Glutamatergic neuron (in vitro differentiated cells): ENCODE measurements at places on chromosomes 16 and 17. TPM values are rescaled to one million over a fixed set of nuclear protein-coding genes. Genes with fewer than 3 reads are reported as not detected.

The TEX19 gene
- not detected for total RNA-seq

The ITGAD gene
- not detected for total RNA-seq

The ARHGAP44 gene
- total RNA-seq: 17.5 TPM

The C16orf87 gene
- 15.8 TPM for total RNA-seq

- peaks cover 32% of the 10 kb centered on the region for H3K4me1 ChIP-seq
- no peak for DNase-seq
- peak overlapping the region; percentile 84 for H3K27ac ChIP-seq
- no peaks in the 10 kb centered on the region for H3K36me3 ChIP-seq
- H3K27me3 ChIP-seq: peaks cover 15% of the 10 kb centered on the region
Measured at GRCh38 chr17:81388091-81388611, 7.1 kb upstream of the BAHCC1 start.

- peaks cover 5% of the 10 kb centered on the region for H3K27me3 ChIP-seq
- peaks cover 1% of the 10 kb centered on the region for H3K4me1 ChIP-seq
- H3K36me3 ChIP-seq: peaks cover 9% of the 10 kb centered on the region
- no peak for DNase-seq
- H3K27ac ChIP-seq: no peak overlapping the region
- no peak overlapping the region for H3K4me3 ChIP-seq
Measured at GRCh38 chr17:72696156-72696555, 396.3 kb downstream of the SLC39A11 start.

DNA sequence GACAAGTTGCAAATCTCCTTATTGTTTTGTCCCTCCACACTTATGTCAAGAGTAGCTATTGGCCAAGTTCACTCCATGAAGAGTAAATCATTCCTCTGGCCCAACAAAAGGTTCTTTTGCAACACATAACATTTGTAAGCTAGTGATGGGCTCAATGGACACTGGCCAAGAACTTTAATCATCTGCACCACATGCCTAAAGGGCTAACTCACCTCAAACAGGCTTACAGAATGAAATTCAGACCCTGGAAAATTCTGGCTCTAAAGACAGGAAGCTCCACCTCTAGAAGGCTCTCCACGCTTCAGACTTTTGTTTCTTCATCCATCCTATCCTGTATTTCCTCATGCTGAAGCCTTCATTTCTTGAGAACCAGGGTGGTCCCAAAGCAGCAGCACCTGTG lies 10.9 kb upstream of the ANKFN1 start:
- no peak for DNase-seq
- no peak overlapping the region for H3K27ac ChIP-seq
- H3K27me3 ChIP-seq: peaks cover 2% of the 10 kb centered on the region
- peaks cover 5% of the 10 kb centered on the region for H3K36me3 ChIP-seq

GRCh38 chr16:52422307-52422706 lies 124.6 kb downstream of the TOX3 start:
- DNase-seq: no peak
- no peak overlapping the region for H3K27ac ChIP-seq
- no peaks in the 10 kb centered on the region for H3K4me1 ChIP-seq
- peaks cover 4% of the 10 kb centered on the region for H3K36me3 ChIP-seq
- no peak overlapping the region for H3K4me3 ChIP-seq

GRCh38 chr17:77770331-77771105 lies 188.0 kb upstream of the TNRC6C start:
- peaks cover 4% of the 10 kb centered on the region for H3K36me3 ChIP-seq
- peaks cover 10% of the 10 kb centered on the region for H3K4me1 ChIP-seq
- H3K27ac ChIP-seq: no peak overlapping the region

- no peak overlapping the region for H3K4me3 ChIP-seq
- H3K4me1 ChIP-seq: peaks cover 12% of the 10 kb centered on the region
- no peak for DNase-seq
Measured at GRCh38 chr17:82854226-82854625, 14.4 kb upstream of the ZNF750 start.
